GM12878 (cell line): ENCODE measurements at places on chromosomes 12 and 14. TPM values are rescaled to one million over a fixed set of nuclear protein-coding genes. Genes with fewer than 3 reads are reported as not detected.

NFKBIA gene
- total RNA-seq: 303 and 309 TPM in 2 replicates

HEBP1 gene
- 0.18 and 0.37 TPM in 2 replicates for total RNA-seq

CLBA1 gene
- total RNA-seq: 0.56 and 0.90 TPM in 2 replicates

WDHD1 gene
- 37.9 and 38.7 TPM in 2 replicates for total RNA-seq

- peaks cover 8% of the 10 kb centered on the region for H3K4me1 ChIP-seq
- no peaks in the 10 kb centered on the region for H3K36me3 ChIP-seq
- no peak overlapping the region for H3K4me3 ChIP-seq
- peak; percentile 30 for DNase-seq
Observed at GRCh38 chr14:77478796-77479195, 19.8 kb downstream of the ISM2 start.

DNA sequence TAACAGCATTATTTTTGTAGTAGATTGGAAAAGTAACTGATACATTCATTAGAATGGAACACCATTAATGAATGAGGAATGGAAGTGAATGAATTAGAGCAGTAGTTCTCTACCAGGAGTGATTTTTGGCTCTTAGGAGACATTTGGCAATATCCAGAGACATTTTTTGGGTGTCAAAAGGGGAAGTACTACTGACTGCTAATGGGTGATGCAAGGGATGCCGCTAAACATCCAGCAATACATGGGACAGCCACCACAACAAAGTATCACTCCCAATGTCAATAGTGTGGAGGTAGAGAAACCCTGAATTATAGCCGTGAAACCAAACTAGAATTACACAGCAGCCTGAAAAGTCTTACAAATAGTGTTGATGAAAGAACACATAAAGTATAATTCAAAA, 1.5 kb downstream of the CHURC1 start:
- H3K4me3 ChIP-seq: peak overlapping the region; percentile 79
- no peaks in the 10 kb centered on the region for H3K27me3 ChIP-seq
- H3K27ac ChIP-seq: no peak overlapping the region; the same call in 1 of the 2 replicates
- DNase-seq: no peak
- peaks cover 4% of the 10 kb centered on the region; the same call in 1 of the 2 replicates for H3K36me3 ChIP-seq
